ENCODE measurements at places on chromosomes 16 and 17. TPM values are rescaled to one million over a fixed set of nuclear protein-coding genes. Genes with fewer than 3 reads are reported as not detected.

GRAPL gene
- polyA plus RNA-seq, result not detected

ITGAL gene
- not detected for polyA plus RNA-seq

CACNG5 gene
- 1.2 TPM for polyA plus RNA-seq

NPIPA3 gene
- 3.3 TPM for polyA plus RNA-seq

BIRC5 gene
- polyA plus RNA-seq, result 2.3 TPM

STX4 gene
- polyA plus RNA-seq, result 38.3 TPM
